ENCODE measurements at places on chromosomes 11 and 22.

GRCh38 chr11:114195981-114196731 lies 100.0 kb upstream of the NNMT start:
- H3K4me1 ChIP-seq: no peaks in the 10 kb centered on the region
- H3K27me3 ChIP-seq: no peaks in the 10 kb centered on the region
- H3K36me3 ChIP-seq: no peaks in the 10 kb centered on the region
- no peak overlapping the region for H3K27ac ChIP-seq
- H3K4me3 ChIP-seq: no peak overlapping the region
- no peak for DNase-seq

DNA sequence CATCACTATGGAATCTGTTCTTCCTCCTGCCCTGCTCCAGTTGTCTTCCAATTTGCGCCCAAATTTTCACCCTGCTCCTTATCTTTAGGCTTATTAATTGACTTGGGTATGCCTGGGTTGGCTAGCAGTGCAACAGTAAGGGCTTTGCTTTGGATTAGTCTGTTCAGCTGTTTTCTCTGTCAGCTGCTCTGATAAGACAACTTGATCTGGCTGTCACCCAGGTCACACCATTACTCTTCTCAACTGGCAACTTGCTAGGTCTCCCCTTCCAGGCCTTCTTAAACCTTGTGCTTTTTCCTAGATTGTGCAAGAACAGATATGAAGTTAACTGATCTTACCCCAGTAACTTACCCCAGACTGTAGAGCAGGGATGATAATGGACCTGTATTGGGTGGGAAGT lies 357.8 kb upstream of the LARGE1 start:
- no peak overlapping the region for H3K4me3 ChIP-seq
- no peaks in the 10 kb centered on the region for H3K4me1 ChIP-seq
- H3K27me3 ChIP-seq: no peaks in the 10 kb centered on the region
- no peaks in the 10 kb centered on the region for H3K36me3 ChIP-seq

- DNase-seq: no peak
- H3K4me1 ChIP-seq: peaks cover 4% of the 10 kb centered on the region
- no peak overlapping the region for H3K27ac ChIP-seq
- H3K36me3 ChIP-seq: no peaks in the 10 kb centered on the region
- no peaks in the 10 kb centered on the region for H3K27me3 ChIP-seq
Measured at GRCh38 chr11:86201371-86201884, 43.1 kb upstream of the EED start.

DNA sequence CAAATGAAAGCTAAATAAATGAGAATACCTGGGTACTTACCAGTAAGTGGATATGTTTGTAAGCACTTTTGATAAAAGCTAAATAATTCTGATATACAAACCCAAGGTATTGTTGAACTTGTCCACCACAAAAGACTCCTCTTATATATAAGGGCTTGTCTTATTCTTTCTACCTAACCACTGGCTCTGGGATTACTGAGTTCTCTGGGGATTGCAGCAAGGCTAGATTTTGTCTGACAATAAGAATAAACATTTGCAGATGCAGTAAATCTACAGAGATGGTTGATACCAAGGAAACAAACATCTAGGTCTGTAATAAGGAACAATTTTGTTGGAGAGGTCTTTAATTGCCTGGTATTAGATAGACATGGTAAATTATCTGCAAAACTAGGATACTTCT lies at the start of gene OR51A4:
OR51A4 (minus strand) TSS at position 101 of the 400 bp plus-strand sequence. CDS start 505 bp downstream, outside the sequence.
- no peak within 1 kb of the TSS for H3K4me3 ChIP-seq
- no peaks in the 10 kb centered on the region for H3K4me1 ChIP-seq
- DNase-seq: no peak
- H3K36me3 ChIP-seq: no peaks in the 10 kb centered on the region

- H3K4me1 ChIP-seq: no peaks in the 10 kb centered on the region
- no peak overlapping the region for H3K4me3 ChIP-seq
- no peaks in the 10 kb centered on the region for H3K36me3 ChIP-seq
Measured at GRCh38 chr11:122156940-122157382, 40.9 kb upstream of the BLID start.

GRCh38 chr22:48566741-48567140 lies 1260.9 kb downstream of the BRD1 start:
- no peak overlapping the region for H3K27ac ChIP-seq
- peaks cover 40% of the 10 kb centered on the region for H3K27me3 ChIP-seq
- no peaks in the 10 kb centered on the region for H3K4me1 ChIP-seq
- DNase-seq: no peak

DNA sequence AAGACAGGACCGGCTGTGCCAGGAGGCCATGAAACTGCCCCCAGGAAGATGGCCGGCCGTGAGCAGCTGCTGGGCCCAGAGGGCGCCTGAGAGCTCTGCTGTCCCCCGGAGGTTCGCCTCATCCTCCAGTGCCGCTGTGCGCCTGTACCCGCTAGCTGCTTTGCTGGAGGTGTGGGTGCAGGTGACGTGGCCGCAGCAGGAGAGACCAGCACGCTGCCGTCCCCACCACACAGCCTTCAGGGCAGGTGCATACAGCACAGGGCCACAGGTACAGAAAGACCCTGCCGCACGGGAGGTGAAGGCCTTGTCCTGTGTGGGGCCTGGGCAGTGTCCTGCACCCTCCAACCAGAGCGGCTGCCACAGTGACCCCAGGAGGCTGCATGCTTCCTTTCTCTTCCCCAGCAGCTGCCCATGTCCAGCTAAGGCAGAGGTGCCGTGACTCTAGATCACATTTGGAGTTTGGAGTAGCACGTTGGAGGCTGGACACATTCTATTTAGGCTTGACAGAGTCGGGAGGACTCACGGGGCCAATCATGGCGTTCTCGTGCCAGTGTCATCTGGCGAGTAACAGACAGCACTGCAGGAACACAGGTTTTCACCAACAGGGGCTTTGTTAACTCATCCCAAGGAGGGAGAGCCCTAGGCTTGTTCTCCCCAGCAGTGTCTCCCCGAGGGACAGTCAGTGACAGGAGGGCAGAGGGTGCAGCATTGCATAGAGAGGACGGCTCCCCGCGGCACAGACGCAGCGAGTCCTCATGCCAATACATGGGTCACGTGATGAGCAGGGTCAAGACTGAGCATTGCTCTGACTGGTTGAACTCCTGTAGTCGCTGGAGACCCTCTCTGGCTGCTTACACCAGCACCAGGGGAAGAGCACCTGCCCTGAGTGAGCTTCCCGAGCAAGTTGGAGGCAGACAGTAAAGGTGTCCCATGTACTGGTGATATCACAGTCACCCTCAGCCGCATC lies 18.7 kb upstream of the PANX2 start:
- H3K4me3 ChIP-seq: no peak overlapping the region
- no peaks in the 10 kb centered on the region for H3K36me3 ChIP-seq
- H3K4me1 ChIP-seq: peaks cover 4% of the 10 kb centered on the region
- no peak overlapping the region for H3K27ac ChIP-seq
- H3K27me3 ChIP-seq: peaks cover 22% of the 10 kb centered on the region
- no peak for DNase-seq

GRCh38 chr11:9047964-9048523 lies 43.4 kb downstream of the SCUBE2 start:
- DNase-seq: no peak
- no peak overlapping the region for H3K27ac ChIP-seq
- no peaks in the 10 kb centered on the region for H3K27me3 ChIP-seq
- no peaks in the 10 kb centered on the region for H3K4me1 ChIP-seq
- no peak overlapping the region for H3K4me3 ChIP-seq

GRCh38 chr11:110069158-110069737 lies 23.9 kb upstream of the ZC3H12C start:
- no peaks in the 10 kb centered on the region for H3K27me3 ChIP-seq
- H3K4me3 ChIP-seq: no peak overlapping the region
- no peaks in the 10 kb centered on the region for H3K36me3 ChIP-seq
- no peaks in the 10 kb centered on the region for H3K4me1 ChIP-seq

DNA sequence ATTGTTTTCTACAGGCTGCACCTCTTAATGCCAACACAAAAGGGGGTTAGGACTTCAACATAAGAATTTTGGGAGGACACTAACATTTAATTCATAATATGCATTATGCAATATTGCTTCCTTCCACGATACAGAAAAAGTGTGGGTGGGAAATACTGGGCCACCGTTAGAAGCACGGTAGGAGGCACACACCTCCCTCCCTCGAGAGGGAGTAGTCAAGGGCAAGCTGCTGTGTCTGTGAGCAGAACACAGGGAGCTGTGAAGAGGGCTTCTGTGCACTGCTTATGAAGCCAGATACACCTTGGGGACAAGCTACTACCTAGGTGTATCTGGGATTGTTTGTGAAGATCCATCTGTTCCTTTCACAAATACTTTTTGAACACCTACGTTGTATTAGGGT lies 109.3 kb upstream of the PLET1 start:
- H3K27me3 ChIP-seq: no peaks in the 10 kb centered on the region
- DNase-seq: no peak
- no peak overlapping the region for H3K4me3 ChIP-seq
- H3K36me3 ChIP-seq: no peaks in the 10 kb centered on the region

Measured in T-cell (primary cell).